ENCODE measurements at places on chromosomes 11 and 22. TPM values are rescaled to one million over a fixed set of nuclear protein-coding genes. Genes with fewer than 3 reads are reported as not detected.

Gene SPCS2
- 175 TPM for total RNA-seq

Gene SLCO2B1
- total RNA-seq: 1.3 TPM

DNA sequence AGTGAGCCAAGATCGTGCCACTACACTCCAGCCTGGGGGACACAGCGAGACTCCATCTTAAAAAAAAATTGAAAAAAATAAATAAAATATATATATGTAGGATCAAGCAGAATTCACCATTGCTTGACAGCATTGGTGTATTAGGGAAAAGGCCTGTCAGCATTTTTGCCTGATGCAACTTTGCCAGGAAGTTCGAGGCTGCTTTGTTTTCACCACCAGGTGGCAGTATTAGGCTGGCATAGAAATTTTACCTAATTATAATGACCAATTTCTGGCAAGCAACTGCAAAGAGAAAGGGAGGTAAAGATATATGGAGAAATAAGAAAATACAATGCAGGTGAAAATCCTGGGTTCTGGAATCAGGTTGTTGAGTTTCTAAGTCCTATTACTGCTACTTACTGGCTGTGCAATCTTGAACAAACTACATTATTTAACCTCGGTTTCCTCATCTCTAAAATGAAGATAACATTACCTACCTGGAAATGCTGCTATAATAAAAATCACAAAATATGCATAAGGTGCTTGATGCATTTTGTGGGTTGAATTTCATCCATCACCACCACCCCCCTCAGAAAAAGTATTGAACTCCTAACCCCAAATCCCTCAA lies 24.7 kb downstream of the LAYN start:
- H3K4me3 ChIP-seq: no peak overlapping the region
- no peaks in the 10 kb centered on the region for H3K27me3 ChIP-seq
- no peak overlapping the region for H3K27ac ChIP-seq
- H3K4me1 ChIP-seq: peaks cover 28% of the 10 kb centered on the region
- H3K36me3 ChIP-seq: no peaks in the 10 kb centered on the region

DNA sequence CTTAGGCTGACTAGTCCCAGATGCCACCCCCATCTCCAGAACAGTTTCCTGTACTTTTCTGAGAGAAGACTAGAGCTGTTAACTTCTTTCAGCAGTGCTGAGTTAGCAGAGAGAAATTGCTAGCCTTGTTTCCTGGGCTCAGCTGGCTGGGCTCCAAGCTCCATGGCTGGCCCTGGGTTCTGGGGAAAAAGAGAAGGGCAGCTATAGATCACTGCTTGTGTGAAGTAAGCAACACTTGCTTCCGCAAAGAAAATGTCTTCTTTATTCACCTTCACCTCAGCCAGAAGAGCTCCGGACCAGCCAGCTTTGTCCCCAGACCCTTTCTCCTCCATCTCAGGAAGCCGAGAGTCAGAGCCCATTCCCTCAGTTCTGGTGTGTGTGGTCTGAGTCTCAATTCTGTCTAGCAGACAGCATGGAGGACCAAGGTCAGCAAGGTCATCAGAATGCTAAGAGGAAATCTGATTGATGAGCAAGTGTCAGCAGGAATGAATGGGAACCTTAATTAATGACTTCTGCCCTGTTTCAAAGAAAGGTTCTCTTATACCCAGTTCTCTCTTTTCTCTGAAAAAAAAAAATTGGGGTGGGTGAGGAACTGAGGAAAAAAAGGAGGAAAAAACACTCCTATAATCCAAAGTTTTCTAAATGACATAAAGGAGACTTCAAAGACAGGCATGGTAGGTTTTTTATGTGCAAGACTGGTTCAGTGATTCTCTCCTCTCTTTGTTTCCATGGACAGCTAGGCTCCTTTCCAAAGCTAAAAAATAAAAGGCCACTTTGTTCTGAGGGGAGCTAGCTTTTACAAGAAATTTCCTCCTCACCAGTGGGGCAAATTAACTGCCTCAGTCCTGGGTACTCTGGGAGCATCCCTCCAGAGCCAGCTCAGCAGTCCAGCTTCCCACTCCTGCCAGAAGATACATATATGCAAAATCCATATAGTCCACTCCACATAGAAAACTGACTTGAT lies 63.6 kb upstream of the FAM181B start:
- no peak overlapping the region for H3K27ac ChIP-seq
- H3K27me3 ChIP-seq: no peaks in the 10 kb centered on the region
- no peak overlapping the region for H3K4me3 ChIP-seq
- DNase-seq: no peak
- H3K4me1 ChIP-seq: no peaks in the 10 kb centered on the region

- H3K4me3 ChIP-seq: no peak overlapping the region
- H3K4me1 ChIP-seq: no peaks in the 10 kb centered on the region
- DNase-seq: no peak
- no peaks in the 10 kb centered on the region for H3K27me3 ChIP-seq
- H3K27ac ChIP-seq: no peak overlapping the region
Measured at GRCh38 chr11:11265320-11265719, 87.7 kb downstream of the CSNK2A3 start.

DNA sequence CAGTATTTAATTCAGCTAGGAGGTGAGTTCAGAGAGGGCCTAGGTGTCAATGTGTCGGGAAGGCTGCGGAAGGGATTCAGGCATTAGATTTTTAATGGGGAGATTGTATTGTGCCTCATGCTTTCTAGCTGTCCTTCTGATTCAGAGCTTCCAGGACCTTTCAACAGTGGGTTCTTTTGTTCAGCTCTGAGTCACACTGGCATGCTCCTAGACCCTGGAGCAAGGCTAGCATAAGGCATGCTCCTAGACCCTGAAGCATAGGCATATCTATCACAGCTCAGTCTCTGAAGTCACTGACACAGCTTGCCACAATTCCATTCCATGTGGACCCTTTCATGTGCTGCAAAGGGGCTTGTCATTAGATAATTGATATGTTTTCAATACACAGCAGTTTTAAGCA lies 396.9 kb downstream of the RAB38 start:
- no peaks in the 10 kb centered on the region for H3K4me1 ChIP-seq
- H3K36me3 ChIP-seq: no peaks in the 10 kb centered on the region
- DNase-seq: no peak
- no peak overlapping the region for H3K4me3 ChIP-seq
- H3K27ac ChIP-seq: no peak overlapping the region
- H3K27me3 ChIP-seq: no peaks in the 10 kb centered on the region

DNA sequence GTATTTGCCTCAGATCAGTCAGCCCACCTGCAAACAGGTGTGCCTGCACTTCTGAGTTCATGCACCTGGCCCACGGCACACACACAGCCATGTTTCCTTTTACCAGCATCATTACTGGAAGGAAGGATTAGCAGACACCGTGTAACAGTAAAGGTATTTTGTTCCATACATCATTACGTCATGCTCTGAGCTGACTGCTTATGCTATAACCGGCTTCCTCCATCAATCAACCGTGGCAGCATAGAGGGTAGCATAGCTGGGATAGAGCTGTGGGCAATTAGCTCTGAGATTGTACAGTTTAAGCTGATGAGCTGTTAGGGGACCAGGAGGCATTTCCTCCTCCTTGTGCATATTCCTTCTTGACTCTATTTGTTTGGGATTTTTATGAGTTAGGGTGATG lies 102.4 kb downstream of the ME3 start:
- no peaks in the 10 kb centered on the region for H3K27me3 ChIP-seq
- DNase-seq: peak; percentile 73
- no peak overlapping the region for H3K27ac ChIP-seq
- H3K36me3 ChIP-seq: no peaks in the 10 kb centered on the region

- peaks cover 11% of the 10 kb centered on the region for H3K4me1 ChIP-seq
- no peaks in the 10 kb centered on the region for H3K27me3 ChIP-seq
- peak overlapping the region; percentile 54 for H3K4me3 ChIP-seq
- no peak for DNase-seq
- H3K36me3 ChIP-seq: no peaks in the 10 kb centered on the region
- H3K27ac ChIP-seq: no peak overlapping the region
Measured at GRCh38 chr11:112459001-112459400, 198.3 kb upstream of the PLET1 start.

- H3K27me3 ChIP-seq: 0 out of 2 replicates have a peak, but pooled peaks cover 15% of the 10 kb centered on the region
- peak; percentile 47 for DNase-seq
- H3K27ac ChIP-seq: no peak overlapping the region
- peaks cover 22% of the 10 kb centered on the region for H3K4me1 ChIP-seq
- H3K4me3 ChIP-seq: no peak overlapping the region
Measured at GRCh38 chr22:39556970-39557841, 13.3 kb upstream of the CACNA1I start.

DNA sequence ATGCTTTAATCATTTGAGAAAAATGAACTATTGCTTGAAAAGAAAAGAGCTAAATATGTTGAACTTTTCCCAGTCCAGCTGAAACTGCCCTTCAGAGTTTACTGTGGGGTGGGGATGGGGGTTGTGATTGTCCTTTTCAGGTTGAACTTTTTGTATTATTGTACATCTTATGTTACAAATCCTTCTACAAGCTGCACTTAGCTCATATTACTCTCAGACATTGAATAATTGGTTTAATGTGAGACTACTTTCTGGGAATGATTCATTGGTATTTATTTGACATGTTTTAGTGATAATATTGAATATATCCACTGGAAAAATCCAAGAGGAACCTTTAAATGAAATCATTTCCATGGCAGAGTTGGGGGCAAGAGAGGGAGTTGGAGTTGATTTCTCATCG lies 84.9 kb downstream of the ATXN10 start:
- no peak for DNase-seq
- H3K4me1 ChIP-seq: no peaks in the 10 kb centered on the region
- no peak overlapping the region for H3K4me3 ChIP-seq
- H3K27me3 ChIP-seq: no peaks in the 10 kb centered on the region

DNA sequence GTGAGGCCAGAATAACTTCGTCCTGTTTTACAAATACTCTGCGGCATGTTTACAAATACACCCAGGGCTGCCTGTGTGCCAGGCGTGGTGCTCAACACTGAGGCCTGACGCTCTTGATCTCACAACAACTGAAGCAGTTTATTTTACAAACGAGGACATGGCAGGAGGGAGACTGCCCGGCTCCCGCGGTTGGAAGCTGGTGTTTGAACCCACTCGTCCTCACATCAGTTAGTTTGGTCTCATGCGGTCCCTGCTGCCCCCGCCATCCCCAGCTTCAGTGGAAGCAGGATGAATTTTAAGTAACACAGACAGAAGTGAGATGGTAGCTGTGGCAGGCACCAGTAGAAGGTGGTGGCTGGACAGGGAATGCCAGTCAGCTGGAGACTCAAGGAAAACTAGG lies 16.4 kb downstream of the KIAA0930 start:
- DNase-seq: no peak
- no peak overlapping the region for H3K27ac ChIP-seq

Data from PC-9 (cell line).